ENCODE measurements at places on chromosomes 1 and 21.
A peak's percentile ranks its signal among the peaks of the same experiment; 100 is the strongest.

DNA sequence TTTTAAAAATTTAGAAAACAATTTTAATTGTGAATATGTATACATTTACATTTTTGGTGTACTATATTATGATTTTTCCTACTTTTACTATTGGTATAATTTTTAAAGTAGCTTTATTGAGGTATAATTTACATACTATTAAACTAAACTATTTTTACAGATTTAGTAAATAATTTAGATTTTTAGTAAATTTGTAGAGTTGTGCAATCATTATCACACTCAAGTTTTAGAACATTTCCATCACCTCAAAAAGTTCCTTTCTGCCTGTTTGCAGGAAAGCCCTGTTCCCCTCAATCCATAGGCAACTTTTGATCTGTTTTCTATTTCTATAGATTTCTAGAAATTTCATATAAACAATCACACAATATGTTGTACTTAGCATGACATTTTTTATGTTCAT is 8.2 kb downstream of the PHTF1 start:
- H3K4me1 ChIP-seq = no peaks in the 10 kb centered on the region
- no peak for DNase-seq
- H3K4me3 ChIP-seq = no peak overlapping the region
- H3K36me3 ChIP-seq = peaks cover 17% of the 10 kb centered on the region
- no peaks in the 10 kb centered on the region for H3K27me3 ChIP-seq

DNA sequence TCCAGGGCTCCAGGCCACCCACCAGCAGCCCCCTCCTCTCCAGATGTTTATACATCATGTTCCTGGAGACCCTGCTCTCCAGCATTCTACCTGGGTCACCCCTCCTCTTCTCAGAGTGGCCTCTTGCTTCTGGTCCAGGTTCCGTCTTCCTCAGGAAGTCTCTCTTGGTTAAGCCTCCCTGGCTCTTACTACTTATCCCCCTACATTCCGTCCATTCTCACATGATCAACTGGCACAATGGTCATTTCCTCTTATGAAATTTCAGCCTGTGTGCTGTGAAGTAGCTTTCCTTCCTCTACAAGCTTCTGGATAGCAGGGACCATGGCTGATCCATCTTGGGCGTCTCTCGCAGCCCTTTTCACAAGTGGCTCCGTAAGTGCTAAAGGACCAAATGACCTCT is 33.9 kb upstream of the ATP2B4 start:
- H3K27ac ChIP-seq = 0 out of 2 replicates have a peak overlapping the region, but pooled peaks have one; percentile 17

DNA sequence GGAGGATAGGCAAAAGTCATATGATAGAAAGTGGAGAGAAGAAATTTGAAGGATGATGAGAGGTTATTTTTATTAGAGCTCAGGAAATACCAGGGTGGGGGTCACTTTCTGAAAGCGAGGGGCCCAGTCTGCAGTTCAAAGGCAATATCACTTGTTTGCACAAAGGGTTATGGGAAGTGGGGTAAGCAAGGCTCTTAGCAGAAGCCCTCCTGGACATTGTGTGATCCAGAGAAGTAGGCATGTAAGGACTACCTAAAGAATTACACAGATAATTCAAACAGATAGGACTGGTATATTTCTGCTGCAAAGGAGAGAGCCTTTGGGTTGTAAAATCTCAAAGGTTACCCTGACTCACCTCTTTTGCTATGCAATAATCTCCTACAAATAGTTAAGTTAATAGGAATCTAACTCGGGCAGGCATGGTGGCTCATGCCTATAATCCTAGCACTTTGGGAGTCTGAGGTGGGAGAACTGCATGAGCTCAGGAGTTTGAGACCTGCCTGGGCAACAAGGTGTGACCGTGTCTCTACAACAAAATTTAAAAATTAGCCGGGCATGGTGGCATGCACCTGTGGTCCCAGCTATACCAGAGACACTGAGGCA is 25.2 kb upstream of the PRRC2C start:
- H3K4me1 ChIP-seq = no peaks in the 10 kb centered on the region
- DNase-seq = no peak

DNA sequence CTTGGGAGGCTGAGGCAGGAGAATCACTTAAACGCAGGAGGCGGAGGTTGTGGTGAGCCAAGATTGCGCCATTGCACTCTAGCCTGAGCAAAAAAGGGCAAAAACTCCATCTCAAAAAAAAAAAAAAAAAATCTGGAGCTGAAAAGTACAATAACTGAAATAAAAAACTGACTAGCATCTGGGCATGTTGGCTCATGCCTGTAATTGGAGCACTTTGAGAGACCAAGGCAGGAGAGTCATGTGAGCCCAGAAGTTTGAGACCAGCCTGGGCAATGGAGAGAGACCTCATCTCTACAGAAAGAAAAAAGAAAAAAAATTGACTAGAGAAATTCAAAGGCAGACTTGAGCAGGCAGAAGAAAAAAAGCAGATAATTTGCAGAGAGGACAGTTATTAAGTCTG is 18.1 kb downstream of the CLDN19 start:
- DNase-seq = no peak
- H3K36me3 ChIP-seq = no peaks in the 10 kb centered on the region
- H3K4me1 ChIP-seq = no peaks in the 10 kb centered on the region
- H3K27me3 ChIP-seq = no peaks in the 10 kb centered on the region

DNA sequence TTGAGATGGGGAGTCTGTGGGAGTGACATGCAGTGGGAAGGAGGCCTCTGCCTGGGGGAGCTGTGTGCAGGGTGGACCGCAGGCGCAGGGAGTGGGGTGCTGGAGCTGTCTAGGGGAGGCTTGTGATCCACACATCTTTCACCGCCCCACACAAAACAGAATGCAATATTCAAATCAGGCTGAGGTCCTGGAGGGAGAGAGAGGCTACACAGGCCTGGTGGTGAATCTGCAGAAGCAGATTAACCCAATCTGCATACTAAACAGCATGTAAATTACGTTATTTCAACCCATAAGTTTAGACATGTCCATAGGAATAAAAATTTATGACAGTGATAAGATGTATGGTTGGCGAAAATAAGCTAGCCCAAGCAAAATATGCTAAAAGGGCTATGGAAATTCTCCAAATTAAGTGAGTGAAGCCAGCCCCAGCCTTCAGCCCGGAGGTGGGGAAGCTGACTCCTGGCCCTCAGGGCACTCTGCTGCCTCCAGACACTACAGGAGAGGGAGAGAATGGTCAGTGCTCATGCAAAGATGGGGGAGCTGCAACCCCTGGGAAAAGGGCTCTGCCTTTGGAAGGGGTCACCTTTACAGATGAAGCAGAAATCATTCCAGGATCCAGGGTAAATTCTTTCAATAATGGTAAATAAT is 156.2 kb upstream of the CTTNBP2NL start:
- no peak for DNase-seq
- H3K36me3 ChIP-seq = no peaks in the 10 kb centered on the region
- H3K27ac ChIP-seq = no peak overlapping the region
- H3K4me3 ChIP-seq = no peak overlapping the region
- no peaks in the 10 kb centered on the region for H3K27me3 ChIP-seq
- peaks cover 7% of the 10 kb centered on the region for H3K4me1 ChIP-seq

GRCh38 chr1:94514095-94514727 is 27.3 kb downstream of the F3 start:
- no peak overlapping the region for H3K27ac ChIP-seq
- DNase-seq = no peak
- H3K4me3 ChIP-seq = no peak overlapping the region
- no peaks in the 10 kb centered on the region for H3K4me1 ChIP-seq

DNA sequence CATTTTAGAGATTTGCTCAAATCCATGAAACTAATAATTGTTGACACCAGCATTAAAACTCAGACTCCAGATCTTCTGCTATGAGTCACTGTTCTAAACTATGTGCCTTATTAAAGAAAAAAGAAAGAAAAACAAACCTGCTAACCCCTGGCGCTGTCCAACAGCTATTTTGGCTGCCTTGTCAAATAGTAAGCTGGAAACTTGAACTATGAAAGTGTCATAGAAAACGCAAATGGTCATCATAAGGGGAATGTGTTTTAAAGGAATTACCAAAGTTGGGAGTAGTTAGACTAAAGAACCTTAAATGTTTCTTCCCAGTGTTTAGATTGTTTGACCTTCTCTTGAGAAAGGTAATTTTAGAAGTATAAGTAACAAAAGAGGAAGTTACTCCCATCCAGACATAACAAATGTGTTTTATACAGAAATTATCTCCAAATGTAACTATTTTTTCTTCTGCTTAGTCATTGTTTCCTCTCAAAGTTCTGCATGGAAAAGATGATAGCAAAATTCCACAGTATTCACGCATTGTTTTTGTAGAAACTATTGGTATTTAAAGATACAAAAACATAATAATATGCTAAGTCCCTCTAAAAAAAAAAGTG is 272.4 kb downstream of the TPR start:
- no peak for DNase-seq
- H3K4me1 ChIP-seq = no peaks in the 10 kb centered on the region
- no peaks in the 10 kb centered on the region for H3K36me3 ChIP-seq
- no peak overlapping the region for H3K27ac ChIP-seq
- H3K27me3 ChIP-seq = no peaks in the 10 kb centered on the region
- no peak overlapping the region for H3K4me3 ChIP-seq

DNA sequence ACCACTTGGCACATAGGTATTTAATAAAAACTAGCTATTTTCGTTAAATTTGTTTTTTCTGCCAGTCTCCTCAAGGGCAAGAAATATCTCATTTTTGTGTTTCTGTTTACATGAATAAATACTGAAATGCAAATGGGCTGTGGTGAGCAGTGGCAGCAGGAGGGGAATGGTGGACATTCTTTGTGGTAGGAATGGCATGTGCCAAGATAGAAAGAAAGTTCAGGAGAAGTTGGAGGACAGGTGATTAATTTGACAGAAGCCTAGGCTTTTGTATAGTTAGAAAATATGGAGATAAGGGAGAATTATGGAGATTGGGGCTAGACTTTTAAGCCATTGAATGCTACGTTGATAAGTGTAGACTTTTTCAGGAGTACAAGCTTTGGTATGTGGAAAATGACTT is 8.6 kb downstream of the RAP1A start:
- H3K4me1 ChIP-seq = no peaks in the 10 kb centered on the region
- H3K4me3 ChIP-seq = no peak overlapping the region
- H3K27ac ChIP-seq = no peak overlapping the region
- no peaks in the 10 kb centered on the region for H3K27me3 ChIP-seq

- peaks cover 2% of the 10 kb centered on the region for H3K27me3 ChIP-seq
- no peaks in the 10 kb centered on the region for H3K4me1 ChIP-seq
- H3K36me3 ChIP-seq = no peaks in the 10 kb centered on the region
Observed at GRCh38 chr1:227546598-227547309, 16.6 kb upstream of the ZNF678 start.

GRCh38 chr1:62444701-62445100 is 7.9 kb downstream of the USP1 start:
- no peak overlapping the region for H3K27ac ChIP-seq
- H3K27me3 ChIP-seq = no peaks in the 10 kb centered on the region
- DNase-seq = no peak
- no peaks in the 10 kb centered on the region for H3K4me1 ChIP-seq
- H3K36me3 ChIP-seq = peaks cover 48% of the 10 kb centered on the region

GRCh38 chr1:80154176-80154575 is 1147.6 kb upstream of the ADGRL4 start:
- no peak overlapping the region for H3K4me3 ChIP-seq
- H3K27me3 ChIP-seq = no peaks in the 10 kb centered on the region
- H3K27ac ChIP-seq = no peak overlapping the region

DNA sequence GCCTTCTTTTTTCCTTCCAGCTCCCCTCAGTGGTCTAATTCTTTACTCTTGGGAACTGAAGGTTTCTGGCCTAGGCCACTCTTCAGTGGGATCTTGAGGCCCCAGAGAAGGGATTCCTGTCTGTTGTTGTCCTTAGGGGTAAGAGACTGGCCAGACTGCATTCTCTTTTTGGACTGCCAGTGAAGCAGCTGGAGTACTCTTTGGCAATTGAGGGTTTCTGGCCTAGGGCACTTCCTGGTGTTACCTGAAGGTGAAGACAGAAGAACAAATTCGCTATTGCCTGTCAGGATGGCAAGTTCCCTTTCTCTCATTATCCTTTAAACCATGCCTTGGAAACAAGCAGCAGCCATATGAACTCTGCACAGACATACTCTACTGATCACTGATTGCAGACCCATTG is 286.6 kb upstream of the ZP4 start:
- no peak for DNase-seq
- no peaks in the 10 kb centered on the region for H3K27me3 ChIP-seq
- no peaks in the 10 kb centered on the region for H3K36me3 ChIP-seq
- peaks cover 14% of the 10 kb centered on the region for H3K4me1 ChIP-seq

GRCh38 chr1:212951126-212951946 is 995 bp downstream of the VASH2 start:
- peak overlapping the region; percentile 94 for H3K4me3 ChIP-seq
- peaks cover 15% of the 10 kb centered on the region for H3K4me1 ChIP-seq
- H3K36me3 ChIP-seq = peaks cover 24% of the 10 kb centered on the region
- peak overlapping the region; percentile 14 for H3K27ac ChIP-seq

- no peak for DNase-seq
- H3K27ac ChIP-seq = no peak overlapping the region
- no peaks in the 10 kb centered on the region for H3K27me3 ChIP-seq
- no peaks in the 10 kb centered on the region for H3K36me3 ChIP-seq
- no peak overlapping the region for H3K4me3 ChIP-seq
Observed at GRCh38 chr1:168794057-168794456, 65.1 kb upstream of the DPT start.

DNA sequence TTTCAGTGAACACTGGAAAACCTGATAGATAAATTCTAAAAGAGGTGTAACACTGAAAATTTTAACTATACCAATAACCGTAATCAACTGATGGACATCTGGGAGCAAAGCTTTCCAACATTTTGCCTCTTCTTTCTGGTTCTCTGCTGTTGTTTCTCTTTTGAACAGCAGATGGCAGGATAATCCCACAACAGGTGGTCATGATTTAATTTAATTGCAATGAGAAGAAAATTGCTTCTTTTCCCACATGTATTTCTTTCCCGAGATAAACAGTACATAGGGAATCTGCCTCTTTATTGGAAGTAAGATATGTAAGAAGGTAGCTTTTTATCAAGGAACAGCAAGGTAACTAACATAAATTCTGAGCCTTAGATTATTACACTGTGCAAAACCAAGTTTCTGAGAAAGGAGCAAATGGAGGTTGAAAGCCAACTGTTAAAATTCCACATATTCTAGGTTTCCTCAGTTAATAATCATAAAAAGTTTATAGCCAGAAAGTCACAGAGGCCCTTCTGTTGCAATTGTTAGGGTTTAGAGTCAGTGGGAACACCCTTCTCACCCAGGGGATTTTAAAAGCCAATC is 72.9 kb downstream of the RPS6KA1 start:
- H3K4me1 ChIP-seq = no peaks in the 10 kb centered on the region
- H3K27ac ChIP-seq = no peak overlapping the region
- no peak for DNase-seq

- no peaks in the 10 kb centered on the region for H3K36me3 ChIP-seq
- H3K4me3 ChIP-seq = peak overlapping the region; percentile 10
- H3K27me3 ChIP-seq = peaks cover 97% of the 10 kb centered on the region
- DNase-seq = no peak
Observed at GRCh38 chr21:36708286-36709029, 9.5 kb downstream of the SIM2 start.
